ENCODE measurements at places on chromosomes 2 and 18. TPM values are rescaled to one million over a fixed set of nuclear protein-coding genes. Genes with fewer than 3 reads are reported as not detected.

DNA sequence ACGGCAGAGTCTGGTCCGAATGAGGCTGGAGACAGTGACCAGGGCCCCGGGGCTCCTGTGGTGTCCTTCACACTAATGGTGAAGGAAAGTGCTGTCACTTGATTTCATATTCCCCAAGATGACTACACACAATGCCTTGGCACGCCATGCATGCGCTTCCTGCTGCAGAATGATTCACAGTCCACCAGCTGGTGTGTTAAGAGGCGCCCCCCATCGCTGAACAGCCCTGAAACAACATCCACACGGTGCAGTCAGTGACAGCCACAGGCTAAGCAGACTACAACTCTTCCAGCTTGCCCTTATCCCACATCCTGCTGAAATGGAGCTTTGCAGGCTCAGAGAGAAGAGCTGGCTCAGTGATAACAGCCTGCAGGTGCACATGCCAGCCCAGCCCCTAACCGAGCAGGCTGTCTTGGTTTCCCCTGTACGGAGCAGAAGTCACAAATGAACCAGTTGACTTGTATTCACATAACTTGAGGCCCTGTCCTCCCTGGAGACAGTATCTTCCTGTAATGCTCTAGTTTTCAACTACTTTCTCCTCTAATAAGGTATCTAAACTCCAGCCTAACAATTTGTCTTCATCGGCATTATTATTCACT is 24.3 kb upstream of the CDH20 start:
- peak; percentile 1 for DNase-seq
- no peak overlapping the region for H3K27ac ChIP-seq
- H3K36me3 ChIP-seq: no peaks in the 10 kb centered on the region

CHRNG gene
- polyA plus RNA-seq: not detected

GRCh38 chr2:152433289-152433688 is 98.3 kb downstream of the FMNL2 start:
- no peak for DNase-seq
- H3K27me3 ChIP-seq: no peaks in the 10 kb centered on the region
- no peak overlapping the region for H3K4me3 ChIP-seq

FBXO36 gene
- polyA plus RNA-seq: 1.2 TPM

SLC9A4 gene
- polyA plus RNA-seq: not detected

KYNU gene
- polyA plus RNA-seq: 0.75 TPM

DNA sequence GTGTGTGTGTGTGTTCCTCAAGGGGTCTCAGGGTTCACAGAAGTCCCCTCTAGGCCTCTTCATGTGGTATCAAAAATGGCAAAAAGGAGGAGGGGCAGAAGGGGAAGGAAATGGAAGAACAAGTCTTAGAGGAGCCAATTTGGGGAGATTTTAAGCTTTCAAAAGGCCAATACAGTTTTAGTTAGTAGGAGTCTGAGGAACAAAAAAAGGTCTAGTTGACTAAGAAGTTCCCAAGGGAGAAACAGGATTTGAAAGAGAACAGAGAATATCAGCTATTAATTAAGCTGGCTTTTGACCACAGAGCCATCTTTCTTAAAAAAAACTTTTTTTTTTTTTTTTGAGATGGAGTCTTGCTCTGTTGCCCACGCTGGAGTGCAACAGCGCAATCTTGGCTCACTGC is 7.1 kb downstream of the RNF125 start:
- H3K4me3 ChIP-seq: no peak overlapping the region
- no peak for DNase-seq
- H3K36me3 ChIP-seq: no peaks in the 10 kb centered on the region
- no peak overlapping the region for H3K27ac ChIP-seq
